ENCODE measurements at places on chromosomes 16 and 17.
A peak's percentile ranks its signal among the peaks of the same experiment; 100 is the strongest.

DNA sequence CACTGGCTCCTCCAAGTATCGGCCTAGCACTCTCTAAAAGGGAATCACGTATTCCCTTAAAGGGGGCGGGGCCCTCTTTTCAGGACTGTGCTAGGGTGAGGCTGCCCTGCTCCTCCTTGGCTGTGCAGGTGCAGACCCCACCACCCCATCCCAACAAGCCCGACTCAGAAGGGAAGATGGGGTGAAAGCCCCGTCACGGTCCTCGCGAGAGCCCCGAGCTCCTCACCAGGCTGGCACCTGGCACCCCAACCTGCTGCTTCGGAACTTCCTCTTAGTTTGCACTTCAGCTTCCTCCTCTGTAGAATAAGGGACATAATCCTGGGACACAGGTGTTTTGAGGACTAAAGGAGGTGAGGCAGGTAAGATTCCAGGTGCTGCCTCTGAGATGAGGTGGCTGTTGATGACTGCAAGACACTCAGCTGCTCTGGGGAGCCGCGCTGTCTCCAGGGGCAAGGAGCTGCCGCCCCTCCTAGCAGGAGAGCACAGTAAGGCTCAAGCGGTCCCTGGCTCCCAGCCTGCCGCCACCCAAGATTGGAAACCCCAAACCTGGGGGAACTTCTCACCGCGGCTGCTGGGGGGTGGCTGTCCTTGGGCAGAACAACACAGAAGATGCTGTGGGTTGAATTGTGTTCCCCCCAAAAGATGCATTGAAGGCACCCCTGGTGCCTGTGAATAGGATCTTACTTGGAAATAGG lies 88.8 kb downstream of the MGAT5B start:
- DNase-seq = no peak

DNA sequence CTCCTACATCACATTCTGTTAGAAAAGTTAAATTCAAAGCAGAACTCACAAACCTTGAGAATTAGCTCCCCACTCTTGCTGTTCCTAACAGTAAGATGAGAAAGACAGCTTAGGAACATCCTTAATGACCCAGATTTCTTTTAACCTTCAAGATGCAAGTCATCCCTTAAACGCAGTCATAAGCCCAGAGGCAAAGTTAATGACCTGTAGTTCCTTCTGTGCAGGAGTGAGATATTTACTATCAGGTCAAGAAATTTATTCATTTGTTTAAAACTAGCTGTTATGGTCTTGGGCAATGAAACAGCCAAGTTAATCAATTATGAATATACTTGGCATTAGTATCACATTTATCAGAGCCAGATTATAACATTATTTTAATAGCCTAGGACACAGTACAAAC lies 37.1 kb downstream of the NXPH3 start:
- DNase-seq = no peak

GRCh38 chr17:18961634-18962493 lies 9.9 kb downstream of the SLC5A10 start:
- DNase-seq = no peak

- no peak for DNase-seq
Measured at GRCh38 chr17:21360048-21360447, 16.1 kb upstream of the KCNJ12 start.

- DNase-seq = no peak
Measured at GRCh38 chr17:5911919-5912318, 158.3 kb upstream of the WSCD1 start.

DNA sequence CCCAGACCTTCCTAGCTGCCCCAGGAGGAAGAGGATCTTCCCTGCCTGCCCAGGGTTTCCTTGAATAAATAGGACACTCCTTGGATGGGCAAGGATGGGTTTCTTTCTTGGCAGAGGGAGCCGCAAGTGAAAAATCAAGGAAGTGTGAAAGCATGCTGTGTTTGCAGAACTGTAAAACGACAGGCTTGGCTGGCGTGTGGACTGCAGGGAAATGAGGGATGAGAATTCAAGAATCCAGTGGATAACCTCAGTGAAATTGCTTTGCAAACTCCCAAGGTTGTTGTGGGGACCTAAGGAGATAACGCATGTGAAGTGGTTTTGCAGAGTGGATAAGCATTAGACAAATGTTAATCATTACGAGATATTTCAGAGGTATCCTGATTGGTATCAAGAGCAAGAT lies 20.4 kb downstream of the GPR139 start:
- no peak for DNase-seq

DNA sequence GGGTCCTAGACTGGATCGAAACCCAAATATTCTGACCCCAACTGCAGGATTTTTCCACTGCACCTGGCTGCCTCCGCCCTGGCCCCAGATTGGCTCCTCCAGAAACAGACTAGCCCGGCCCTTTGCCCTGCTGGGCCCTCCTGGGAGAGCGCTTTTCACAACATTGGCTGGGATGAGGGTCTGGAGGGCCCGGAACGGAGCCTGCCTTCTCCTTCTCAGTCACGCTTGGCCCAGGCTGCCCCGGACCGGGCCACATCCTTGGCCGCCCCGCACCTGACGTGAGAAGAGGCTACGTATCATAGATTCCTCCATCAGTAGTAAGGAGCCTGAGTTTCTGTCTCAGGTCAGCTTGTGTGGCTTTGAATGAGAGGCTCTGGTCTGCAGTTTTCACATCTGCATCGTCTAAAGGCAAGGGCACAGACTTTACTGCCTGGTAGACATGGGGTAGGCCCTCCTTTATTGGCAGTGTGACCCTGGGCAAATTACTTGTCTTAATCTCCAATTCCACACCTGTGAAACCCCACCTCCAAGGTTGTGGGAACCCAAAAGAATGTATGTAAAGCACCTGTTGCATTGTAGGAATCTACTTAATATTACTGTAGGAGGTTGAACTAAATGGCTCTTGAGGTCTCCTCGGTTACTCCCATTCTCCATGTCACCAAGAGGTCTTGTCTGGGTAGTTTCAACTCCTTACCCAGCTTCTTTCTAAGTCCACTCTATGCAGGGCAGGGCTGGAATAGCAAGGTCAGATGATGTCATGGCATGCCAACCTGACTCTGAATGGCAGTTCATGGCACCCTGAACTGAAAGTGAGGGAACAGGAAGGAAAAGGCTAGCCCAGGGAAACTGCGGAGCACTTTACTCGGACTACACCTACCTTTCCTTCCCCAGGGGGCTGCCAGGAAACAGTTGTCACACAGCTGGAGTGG lies 661 bp downstream of the LRRC3C start:
- no peak for DNase-seq

GRCh38 chr16:8950580-8951077 lies 13.1 kb downstream of the USP7 start:
- no peak for DNase-seq

GRCh38 chr16:55264949-55265348 lies 59.1 kb upstream of the IRX6 start:
- DNase-seq = no peak

GRCh38 chr17:64218066-64218465 lies 45.0 kb downstream of the TEX2 start:
- DNase-seq = no peak

GRCh38 chr16:79379095-79379494 lies 221.4 kb downstream of the MAF start:
- no peak for DNase-seq

GRCh38 chr17:17751489-17752088 lies 70.3 kb downstream of the RAI1 start:
- DNase-seq = no peak

DNA sequence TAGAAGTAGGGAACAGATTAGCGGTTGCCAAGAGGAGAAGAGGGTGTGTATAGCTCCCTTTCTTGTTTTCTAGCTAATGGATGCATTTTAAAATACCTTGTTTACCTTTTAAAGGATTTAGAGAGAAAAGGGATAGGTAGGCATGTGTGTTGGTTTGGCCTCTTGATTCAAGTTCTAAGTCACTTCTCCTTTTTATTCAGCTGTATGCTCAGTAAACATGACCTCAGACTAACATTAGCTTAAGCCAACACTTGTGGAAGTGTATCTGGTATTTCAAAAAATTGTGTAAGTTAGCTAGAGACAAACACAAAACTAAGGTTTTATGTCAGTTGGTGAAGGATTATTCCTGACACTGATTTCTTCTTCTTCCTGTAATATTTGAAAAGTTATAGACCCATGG lies 204.1 kb upstream of the NOG start:
- no peak for DNase-seq

DNA sequence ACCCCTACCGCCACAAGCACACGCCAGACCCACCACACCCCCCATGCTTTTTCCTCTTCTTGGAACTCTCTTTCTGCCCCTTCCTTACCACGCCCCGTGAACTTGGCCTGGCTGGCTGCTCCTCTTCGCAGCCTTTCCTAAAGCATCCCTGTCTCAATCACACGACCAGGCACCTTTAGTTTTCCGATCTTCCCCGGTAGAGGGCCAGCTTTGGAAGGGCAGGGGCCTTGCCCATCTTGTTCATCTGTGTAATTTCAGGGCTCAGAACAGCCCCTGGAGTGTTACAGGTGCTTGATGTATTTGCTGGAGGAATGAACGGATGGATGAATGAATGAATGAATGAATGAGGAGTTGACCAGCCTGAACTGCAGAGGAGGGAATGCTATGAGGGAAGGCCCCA lies 3.7 kb downstream of the SPPL2C start:
- DNase-seq = no peak

GRCh38 chr17:47902039-47902744 lies 6.2 kb downstream of the SP2 start:
- DNase-seq = no peak

DNA sequence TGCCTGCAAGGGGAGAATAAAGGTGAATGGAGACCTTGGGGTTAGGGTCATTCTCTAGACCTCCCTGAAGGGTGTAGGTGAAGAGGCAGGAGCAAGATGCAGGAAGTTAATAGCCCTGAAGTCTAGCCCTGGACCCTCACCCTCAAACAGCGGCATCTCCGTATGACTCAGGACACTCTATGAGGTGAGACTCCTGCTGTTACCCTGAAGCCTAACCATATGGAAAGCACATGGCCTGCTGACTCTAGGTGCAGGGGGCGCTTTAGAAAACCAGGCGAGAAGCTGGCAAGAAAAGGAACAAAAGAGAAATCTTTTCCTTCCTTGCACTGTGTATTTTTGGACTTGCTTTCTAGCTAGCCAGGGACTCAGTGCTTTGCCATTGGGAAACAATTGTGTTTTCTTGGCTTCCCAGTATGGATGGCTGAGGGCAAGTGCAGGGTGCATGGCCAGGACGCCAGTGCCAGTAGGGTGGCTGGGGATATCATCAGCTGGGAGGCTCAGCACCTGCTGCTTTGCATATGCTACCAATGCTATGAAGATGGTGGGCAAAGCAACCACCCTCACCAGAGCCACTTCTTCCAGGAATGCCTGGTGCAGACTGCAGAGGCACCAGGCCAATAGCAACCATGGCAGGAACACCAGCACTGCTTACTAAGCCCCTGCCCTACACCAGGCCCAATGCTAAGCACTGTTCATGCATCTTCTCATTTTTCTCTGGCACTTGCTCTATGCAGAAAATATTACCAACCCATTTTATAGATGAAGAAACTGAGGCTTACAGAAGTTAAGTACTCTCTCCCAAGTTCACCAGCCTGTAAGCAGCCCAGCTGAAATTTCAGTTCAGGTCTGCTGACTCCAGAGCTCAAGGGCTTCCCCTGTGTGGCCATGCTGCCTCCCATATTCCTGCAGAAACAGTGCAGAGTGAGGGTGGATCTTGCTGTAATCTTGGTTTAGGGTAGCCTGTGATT lies 425.1 kb downstream of the SLC39A11 start:
- DNase-seq = no peak

GRCh38 chr17:29617481-29618271 lies 5.0 kb downstream of the CORO6 start:
- DNase-seq = peak; percentile 73

GRCh38 chr16:67666559-67667452 lies at the start of the genes C16orf86 and ENKD1:
Gene C16orf86, plus strand, starts transcription at chr16:67666814. Its CDS starts 157 bp downstream, at chr16:67666971.
Gene ENKD1, minus strand, starts transcription at chr16:67666750. Its CDS starts 308 bp downstream, at chr16:67666442.
- peak; percentile 56 for DNase-seq

- DNase-seq = no peak
Measured at GRCh38 chr17:37177254-37177870, 198.4 kb upstream of the C17orf78 start.

- no peak for DNase-seq
Measured at GRCh38 chr17:6567528-6568183, 11.3 kb upstream of the PITPNM3 start.

GRCh38 chr16:83004868-83005652 lies 378.3 kb downstream of the CDH13 start:
- DNase-seq = no peak

GRCh38 chr17:32551186-32551955 lies 64.6 kb downstream of the CDK5R1 start:
- DNase-seq = no peak

GRCh38 chr16:25157271-25157875 lies 45.8 kb downstream of the LCMT1 start:
- no peak for DNase-seq

- no peak for DNase-seq
Measured at GRCh38 chr16:10138881-10139280, 43.3 kb downstream of the GRIN2A start.

- DNase-seq = no peak
Measured at GRCh38 chr16:57620335-57621231, 7.8 kb upstream of the ADGRG1 start.

GRCh38 chr17:66727634-66728570 lies 107.0 kb upstream of the CACNG5 start:
- DNase-seq = no peak

DNA sequence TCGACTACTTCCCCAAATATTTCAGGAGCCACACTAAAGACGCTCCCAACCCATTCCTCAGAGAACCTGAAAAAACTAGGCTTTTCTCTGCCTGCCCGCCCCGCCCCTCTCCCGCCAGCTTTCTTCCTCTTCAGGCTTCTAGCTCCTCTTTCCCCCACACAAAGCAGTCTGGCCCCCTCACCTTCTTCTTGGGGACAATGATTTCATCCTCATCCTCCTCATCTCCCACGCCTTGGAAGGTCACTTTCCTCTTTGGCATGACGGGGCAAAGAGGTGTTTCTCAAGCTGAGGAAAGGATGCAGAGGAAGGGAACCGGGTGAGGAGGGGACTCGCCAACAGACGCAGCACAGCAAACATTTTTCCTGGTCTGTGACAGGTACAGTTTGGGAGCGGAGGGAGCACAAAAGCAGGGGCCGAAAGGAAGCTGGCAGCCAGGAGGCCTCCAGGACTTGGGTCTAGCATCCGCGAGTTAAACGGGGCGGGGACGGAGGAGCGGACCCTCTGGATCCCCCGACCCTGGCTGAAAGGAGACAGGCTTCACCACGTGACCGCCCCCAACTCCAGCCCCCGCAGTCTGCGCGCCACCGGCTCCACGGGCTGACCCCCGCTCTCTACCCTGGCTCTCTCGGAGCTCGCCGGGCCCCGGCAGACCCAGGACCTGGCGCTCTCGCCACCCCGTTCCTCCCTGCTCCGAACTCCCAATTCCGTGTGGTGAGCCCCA lies 525 bp downstream of the CD2BP2 start:
- DNase-seq = no peak

GRCh38 chr17:980406-981291 lies 1.1 kb upstream of the NXN start:
- DNase-seq = peak; percentile 44

- DNase-seq = no peak
Measured at GRCh38 chr17:80457236-80457856, 19.1 kb downstream of the NPTX1 start.

GRCh38 chr16:66324815-66325515 lies 41.5 kb upstream of the CDH5 start:
- DNase-seq = no peak
